NCI-H226 (cell line): ENCODE measurements at places on chromosomes 2 and 18.

- DNase-seq = no peak
Observed at GRCh38 chr2:96806468-96807126, 9.5 kb upstream of the CNNM3 start.

- DNase-seq = no peak
Observed at GRCh38 chr18:48785091-48785614, 165.6 kb downstream of the SMAD7 start.

GRCh38 chr18:67260841-67261240 lies 255.7 kb downstream of the DSEL start:
- DNase-seq = no peak

DNA sequence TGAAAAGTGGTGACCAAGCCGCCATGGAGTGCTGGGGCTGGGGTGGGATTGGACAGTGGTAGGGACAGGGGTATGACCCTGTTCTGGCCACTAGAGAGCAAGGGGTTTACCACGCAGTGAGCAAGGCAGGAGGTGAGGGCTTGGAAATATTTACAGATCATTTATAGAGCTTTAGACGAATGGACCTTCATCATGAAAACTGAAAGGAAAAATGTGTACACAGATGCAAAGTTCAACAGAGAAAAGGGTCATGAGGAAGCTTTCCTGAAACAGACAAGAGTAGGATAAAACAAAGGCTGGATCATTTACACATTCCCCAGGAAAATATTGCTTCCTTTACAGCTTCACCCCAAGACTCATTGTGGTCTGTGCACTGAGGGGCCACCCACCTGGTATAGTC lies 130.5 kb upstream of the SMAD2 start:
- no peak for DNase-seq

DNA sequence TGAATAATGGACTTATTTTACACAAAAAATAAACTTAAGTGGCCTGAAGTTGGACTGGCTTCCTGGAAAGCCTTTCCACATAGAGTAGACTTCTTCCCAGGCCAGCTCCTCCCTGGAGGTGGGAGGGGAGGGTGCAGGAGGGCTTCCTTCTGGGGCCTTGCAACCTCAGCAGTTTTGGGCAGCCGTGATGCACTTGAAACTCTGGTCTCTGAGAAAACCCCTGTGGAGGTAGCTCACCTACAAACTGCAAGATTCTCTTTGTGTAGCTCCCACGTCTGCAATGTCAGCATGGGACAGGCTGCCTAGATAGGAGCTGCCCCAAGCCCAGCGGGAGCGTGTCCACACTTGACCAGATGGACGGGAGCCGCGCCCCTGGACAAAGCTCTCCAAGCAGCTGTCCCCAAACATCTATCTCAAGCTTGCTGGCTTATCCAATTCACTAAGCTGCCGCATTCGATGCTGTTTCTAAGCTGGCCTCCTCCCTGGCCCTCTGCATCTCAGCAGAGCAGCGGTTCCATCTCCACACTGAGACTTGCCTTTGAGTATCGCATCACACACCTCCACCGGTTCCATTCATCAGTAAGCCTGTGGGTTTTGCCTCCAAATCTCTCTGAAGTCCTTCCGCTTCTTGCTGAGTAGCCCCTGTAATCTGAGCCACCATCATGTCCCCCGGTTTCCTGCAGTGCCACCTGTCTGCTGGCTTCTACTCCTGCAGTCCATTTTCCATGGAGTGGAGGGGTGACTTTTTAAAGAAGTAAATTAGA lies 1.6 kb upstream of the LPIN1 start:
- DNase-seq = peak; percentile 32

GRCh38 chr2:118146315-118147283 lies 58.3 kb downstream of the INSIG2 start:
- DNase-seq = no peak
